Frontal cortex (tissue), 4 donors: ENCODE measurements at places on chromosomes 4 and X. TPM values are rescaled to one million over a fixed set of nuclear protein-coding genes. Genes with fewer than 3 reads are reported as not detected.

Gene STOX2
- 35.1 TPM for total RNA-seq

Gene TMSB15A
- 220 TPM for total RNA-seq

Gene FGA
- total RNA-seq, result not detected

Gene MRPL1
- total RNA-seq, result 39.9 TPM

Gene CXorf49
- total RNA-seq, result not detected

Gene CT45A1
- total RNA-seq, result not detected

Gene GSTCD
- total RNA-seq, result 30.2 TPM

Gene CHIC1
- 17.5 TPM for total RNA-seq

Gene SYN1
- 14.7 TPM for total RNA-seq

Gene KLHL4
- 31.4 TPM for total RNA-seq

DNA sequence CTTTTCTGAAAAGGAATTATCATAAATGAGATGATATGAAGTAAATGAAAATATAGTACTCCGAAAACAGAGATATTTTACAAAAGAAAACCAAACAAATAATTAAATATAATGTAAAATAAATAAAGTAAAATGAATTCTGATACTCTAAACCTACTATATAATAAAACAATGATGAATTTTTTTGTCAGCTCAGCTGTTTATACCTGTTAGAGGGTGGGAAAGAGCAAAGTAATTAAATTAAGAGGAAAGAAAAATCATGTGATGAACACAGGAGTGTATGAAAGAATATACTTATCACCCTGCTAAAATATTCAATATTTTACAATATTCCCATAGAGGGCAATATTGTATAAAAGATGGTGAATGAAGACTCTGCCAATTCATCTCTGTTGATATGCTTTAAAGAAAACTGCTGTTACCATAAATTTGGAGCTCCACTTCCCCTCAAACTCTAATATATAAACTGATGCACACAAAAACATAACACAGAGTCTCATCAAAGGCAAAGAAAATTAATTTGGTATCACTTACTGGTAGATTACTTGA is 6.5 kb upstream of the NDST4 start:
- no peak for DNase-seq

DNA sequence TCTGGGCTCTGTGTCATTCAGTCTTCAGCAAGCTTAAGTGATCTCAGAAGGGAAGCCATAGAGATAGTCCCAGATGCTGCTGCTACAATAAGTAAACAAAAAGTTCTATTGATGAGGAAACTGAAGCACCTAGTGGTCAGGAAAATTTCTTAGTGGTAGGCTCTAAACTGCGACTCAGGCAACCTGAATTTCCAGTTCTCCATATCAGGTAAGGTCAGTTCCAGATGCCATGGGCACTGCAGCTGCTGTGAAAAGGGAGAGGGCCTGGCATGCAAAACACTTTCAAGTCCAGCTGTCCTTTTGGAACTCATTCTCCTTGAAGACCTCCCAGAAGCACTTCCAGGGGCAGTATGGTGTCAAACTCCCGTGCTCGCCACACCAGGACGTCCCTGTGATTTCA is 46.2 kb downstream of the REELD1 start:
- DNase-seq, result no peak

DNA sequence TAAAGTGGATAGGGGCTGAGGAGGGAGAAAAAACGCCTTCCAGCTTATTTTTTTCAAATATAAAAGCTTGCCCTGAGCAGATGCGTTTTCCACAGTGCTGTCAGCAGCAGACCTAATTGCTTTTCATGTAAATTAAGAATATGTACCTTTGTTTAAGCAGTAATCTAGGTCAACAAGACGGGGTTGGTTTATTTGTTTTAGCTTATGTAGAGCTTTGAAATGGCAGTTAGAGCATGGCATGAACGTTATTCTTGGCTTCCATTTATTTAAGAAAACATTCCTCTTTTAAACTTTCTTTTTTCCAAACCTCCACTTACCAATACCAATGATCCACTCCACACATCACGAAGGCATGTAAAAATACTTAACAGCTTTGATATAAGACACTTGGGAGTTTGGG is 220.3 kb upstream of the TENM3 start:
- DNase-seq, result no peak

GRCh38 chr4:30840571-30840970 is 120.4 kb downstream of the PCDH7 start:
- no peak for DNase-seq

DNA sequence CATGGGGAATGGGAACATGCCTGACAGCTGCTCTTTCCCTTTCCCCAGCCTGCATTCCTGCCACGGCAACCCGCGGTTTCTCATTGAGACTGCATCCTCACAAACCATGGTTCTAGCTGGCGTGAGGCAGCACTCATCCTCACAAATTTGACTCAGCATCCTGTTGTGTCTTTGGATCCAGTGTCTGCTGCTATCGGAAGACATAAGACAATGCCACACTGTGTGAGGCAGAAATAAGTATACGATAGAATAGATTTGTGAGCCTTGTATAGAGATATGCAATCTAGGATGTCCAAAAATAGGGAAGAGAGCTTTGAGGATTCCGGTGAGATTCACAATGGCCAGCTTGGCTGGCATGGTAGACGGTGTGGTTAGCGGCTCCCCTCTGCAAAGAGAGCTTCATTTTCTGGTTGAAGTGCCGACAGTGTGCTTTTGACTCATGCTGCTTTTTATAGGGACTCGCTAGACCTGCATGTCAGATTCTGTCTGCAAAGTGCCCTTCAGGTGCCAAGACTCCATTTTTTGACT is 161.3 kb upstream of the PSAPL1 start:
- DNase-seq, result no peak

DNA sequence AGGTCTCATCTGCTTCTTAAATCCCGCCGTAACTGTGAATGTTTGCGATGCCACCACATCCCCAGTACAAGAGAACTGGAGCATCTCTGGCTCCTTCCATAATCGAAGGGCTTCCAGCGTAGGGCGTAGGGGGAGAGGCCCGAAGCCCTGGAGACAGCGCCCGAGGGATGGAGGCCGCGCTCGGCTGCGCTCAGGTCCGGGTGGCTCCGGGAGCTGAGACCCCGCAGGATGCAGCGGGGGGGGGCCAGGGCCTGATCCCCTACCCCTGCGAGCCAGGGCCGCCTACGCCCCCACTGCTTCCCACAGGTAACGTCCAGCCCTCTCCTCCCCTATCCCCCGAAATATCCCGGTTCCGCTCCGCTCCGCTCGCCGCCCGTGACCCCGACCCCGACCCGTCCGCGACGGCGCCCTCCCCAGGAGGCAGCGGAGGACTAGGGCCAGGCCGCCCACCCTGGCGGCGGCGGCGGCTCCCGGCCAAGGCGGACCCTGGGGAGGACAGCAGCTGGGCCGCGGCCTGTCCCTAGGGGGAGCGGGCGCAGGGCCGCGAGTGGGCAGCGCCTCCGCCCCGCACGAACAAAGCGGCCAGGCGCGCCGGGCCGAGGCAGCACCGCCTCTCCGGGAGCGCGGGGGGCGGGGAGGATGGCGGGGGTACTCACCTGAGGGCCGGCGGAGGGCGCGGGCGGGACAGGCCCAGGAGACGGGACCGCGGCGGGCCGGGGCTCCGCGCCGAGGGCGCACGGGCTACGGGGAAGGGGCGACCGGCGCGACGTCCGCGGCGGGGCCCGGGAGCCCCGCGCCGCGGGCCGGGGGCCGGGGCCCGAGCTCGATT is 723 bp downstream of the WDFY3 start:
- DNase-seq, result peak; percentile 73
